ENCODE measurements at places on chromosomes 1 and 21.

DNA sequence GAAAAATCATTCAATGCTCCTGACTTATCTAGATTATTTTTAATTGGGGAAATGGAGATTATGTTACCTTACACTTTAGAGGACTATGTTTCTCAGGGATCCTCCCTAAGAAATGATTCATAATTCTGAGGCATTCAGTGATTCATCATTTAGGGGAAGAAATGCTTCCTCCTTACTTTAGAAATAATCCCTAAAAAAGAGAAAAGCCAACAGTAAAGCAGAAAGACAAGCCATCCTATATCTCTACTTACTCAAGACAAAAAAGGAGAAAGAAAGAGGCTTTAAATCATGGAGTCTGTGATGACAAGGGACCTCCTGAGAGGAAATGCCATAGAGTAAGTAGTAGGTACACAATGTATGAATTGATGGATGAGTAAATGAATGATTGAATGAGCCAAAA, 137.0 kb downstream of the BRINP2 start:
- DNase-seq: no peak

DNA sequence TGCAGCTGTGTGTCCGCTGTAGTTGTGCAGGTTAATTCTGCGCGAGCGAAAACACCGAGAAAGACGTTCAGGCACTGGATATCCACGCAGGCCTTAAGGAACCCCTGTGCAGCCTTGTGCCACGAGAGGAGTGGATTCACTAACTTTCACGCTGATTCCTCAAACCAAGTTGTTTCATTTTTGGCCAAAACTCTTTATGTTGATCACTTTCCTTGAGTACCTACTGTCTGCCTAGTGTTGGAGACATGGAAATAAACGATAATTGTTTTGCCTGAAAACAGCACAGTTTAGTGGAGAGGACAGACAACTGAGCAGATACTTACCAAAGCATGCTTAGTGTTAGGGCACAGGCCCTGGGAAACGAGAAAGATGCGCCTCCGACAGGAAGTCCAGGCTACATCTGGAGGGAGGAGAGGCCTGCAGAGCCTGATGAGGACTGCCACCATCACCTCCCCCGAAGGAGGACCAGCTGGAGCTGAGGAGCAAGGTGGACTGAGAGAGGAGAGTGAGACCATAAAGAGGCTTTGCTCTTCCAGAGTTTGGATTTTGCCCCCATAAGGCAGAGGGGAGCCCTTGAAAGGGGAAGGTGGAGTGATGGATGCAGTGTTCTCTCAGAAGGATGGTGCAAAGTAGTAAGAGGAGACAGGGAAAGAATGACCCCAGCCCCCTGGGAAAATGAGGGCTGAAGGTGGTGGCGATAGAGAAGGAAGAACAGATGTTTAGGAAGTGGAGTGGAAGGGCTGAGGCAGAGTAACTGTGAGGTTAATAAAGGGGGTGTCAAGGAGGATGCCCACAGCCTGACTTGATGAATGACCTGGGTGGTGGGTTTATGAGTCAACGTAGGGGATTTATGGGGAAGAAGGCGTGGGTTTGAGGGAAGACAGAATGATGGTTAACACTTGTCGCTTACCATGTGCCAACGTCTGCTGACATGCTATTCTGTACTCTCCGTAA, 956 bp upstream of the SCAF4 start:
- DNase-seq: peak; percentile 51

DNA sequence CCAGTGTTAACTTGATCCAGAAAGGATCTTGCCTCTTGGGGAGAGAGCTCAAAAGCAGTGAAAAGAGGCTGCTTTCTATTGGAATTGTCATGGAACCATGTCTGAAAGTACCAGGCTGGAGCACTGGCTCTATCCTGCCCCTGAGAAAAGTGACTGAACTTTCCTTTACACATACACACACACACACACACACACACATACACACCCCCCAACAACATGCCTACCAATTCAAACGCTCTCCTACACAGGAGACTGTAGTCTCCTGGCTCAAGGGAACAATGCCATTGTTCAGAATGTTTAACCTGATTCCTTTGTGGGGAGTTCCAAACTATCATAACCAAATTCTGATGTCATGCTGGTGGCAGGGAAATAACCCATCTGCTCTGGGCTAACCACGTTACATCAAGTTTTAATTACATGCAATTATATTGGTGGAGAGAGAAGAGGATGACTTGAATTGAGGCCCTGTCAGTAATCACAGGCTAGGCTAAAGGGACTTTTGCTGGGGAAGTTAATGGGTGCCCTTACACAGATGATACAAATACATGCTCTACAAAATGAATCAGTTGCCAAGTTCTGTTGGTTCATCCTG, 52.3 kb upstream of the DUSP10 start:
- DNase-seq: no peak

DNA sequence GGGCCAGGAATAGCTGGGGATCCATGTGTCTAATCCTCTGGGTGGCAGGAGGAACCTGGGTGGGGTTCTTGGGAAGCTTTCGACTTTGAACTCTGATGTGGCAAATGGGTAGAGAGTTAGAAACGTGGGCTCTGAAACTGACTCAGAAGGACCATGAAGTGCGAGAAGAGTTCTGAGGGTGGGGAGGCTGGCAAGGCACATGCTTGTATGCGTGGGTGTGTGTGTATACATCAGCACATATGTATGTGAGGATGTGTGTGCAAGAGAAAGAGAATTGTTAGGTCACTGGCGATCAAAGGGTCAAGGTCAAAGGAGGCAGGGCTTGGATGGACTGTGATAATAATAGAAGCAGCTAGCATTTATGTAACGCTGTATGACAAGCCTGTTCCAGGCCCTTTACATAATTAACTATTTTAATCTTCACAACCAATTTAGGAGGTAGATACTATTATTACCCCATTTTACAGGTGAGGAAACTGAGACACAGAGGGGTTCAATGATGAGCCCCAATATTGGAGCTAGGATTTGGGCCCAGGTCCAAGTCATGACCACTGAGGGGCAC, 84.5 kb upstream of the POU3F1 start:
- no peak for DNase-seq

- no peak for DNase-seq
Observed at GRCh38 chr1:36762174-36762573, 272.1 kb downstream of the GRIK3 start.

GRCh38 chr1:94180650-94181049, 56.7 kb downstream of the ARHGAP29 start:
- no peak for DNase-seq

DNA sequence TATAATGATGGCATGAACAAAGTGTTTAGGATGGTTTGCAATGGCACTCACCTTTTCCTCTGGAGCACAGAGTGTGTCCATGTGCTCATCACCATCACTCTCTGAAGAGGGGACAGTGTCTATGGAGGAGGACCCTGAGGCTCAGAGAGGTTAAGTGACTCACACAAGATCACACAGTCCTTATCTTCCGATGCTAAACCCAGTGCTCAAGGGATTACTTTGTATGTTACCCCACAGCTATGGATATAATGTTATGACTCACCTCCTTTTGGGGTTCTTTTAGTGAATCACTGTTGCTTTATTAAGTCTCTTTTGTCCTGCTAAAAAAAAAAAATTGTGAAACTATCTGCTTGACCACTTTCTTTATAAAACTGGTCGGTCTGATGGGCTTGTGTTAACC, 67.6 kb downstream of the TENT5C start:
- DNase-seq: no peak

DNA sequence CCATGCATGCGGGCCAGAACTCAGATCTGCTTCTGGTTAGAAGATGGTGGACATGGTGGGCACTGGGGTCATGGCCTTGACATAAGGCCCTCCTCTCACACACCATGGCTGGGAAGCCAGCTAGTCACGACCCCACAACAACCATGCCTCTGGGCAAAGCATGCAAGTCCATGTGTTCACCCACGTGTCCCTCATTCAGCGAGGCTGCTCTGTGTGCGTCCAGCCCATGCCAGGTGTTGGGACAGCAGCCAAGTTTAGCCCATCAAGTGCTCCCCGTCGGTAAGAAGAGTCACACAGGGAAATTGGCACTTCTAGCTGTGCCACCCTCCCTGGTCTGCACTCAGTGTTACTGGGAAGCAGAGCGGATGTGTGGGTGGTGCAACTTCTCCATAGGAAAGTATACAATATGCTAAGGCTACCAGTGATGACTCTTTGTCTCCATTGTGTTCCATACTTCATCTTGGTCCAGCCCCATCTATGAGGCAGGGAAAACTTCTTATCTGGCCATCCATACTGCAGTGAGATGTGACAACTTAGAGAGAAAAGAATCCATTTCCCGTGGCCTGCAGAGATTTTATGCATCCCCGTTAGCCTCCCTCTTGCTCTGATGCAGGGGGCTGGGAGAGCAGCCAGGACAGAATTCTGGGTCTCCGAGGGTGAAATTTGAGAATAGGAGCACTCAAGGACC, 198.0 kb downstream of the GRIK3 start:
- no peak for DNase-seq

DNA sequence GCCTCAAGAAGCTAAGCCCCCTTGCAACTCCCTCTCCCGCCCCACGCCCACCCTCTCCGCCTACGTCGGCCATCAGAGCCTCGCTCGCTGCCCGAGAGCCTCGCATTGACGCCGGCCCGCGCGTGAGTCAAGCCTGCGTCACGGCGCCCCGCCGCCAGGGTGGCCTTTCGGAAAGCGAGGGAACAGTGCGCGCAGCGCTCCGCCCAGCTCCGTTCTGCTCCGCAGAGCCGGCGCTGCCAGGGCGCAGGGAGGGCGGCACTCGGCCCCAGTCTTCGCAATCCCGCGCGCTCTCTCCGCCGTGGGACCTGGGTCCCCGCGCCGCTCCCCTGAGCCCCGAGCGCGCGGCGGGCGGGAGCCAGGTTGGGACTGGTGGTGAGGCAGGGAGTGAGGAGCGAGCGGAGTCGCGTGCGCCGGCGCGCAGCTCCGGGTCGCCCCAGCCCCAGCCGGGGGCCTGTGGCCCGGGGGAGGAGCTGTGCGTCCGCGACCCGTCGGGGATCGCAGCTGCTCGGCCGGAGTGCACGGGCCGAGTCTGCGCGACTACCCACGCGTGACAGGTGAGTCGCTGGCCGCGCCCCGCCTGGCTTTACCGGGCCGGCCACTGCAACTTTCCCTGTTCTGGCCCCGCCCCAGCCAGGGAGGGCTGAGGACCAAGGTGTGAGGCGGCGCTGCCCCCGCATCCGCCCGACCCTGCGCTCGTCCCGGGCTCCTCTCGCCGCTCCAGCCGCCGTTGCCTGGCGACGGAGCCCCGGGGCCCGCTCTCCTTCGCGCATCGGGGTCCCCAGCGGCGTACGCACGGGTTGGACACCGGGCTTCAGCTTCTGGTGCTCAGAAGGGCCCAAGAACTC, at the start of gene SLC6A17:
Gene SLC6A17 (plus strand): TSS at position 165 of the 845 bp plus-strand sequence. CDS start 16,436 bp downstream, outside the sequence.
- DNase-seq: no peak

DNA sequence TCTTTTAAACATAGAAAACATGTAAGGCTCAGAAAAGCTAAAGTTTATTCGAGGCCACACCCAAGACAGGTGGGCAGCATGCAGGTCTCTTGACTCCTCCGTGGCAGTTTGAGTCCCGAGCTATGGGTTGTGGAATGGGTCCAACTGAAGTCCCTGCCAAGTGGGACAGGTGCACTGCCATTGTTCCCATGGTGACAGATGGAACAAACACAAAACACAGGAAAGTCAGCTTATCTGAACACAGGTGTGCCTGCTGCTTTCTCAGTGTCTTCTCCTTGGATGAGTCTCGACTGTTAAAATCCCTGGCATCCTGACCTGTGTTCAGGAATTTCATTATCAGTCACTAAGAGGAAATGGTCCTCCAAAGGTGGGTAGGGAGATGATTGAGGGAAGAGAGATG, 99.0 kb upstream of the RAB4A start:
- no peak for DNase-seq

DNA sequence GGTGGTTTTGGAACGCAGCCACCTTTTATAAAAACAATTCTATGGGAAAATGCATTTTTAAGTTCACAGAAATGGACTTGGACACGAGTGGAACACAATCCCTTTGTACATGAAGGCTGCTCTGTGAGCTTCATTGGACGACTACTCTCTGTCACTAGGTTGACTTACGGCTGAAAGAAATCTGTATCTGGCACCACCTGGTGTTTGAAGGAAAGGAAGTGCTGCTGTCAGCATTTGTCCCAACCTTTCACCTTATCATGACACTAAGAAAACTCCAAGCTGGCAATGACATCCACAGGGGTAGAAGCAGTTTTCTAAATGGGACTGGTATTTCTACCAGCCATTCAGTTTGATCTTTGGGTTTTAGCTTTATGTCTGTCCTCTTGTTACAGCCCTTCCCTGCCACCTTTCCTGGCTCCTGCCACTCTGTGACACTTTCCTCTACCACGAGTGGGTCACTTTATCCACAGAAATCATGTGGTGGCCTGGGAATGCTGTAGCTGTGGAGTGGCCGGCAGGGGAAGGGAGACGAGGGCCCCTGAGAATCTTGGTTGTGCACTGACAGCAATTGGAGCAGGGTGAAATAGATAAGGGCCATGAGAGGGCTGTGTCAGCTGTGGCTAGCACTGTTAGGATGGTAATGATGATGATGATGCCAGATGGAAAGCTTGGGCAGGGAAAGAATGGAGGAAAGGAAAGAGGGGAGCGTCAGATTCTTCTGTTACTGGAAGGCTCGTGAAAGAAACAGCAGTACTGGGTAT, 85.2 kb downstream of the TBX19 start:
- no peak for DNase-seq

DNA sequence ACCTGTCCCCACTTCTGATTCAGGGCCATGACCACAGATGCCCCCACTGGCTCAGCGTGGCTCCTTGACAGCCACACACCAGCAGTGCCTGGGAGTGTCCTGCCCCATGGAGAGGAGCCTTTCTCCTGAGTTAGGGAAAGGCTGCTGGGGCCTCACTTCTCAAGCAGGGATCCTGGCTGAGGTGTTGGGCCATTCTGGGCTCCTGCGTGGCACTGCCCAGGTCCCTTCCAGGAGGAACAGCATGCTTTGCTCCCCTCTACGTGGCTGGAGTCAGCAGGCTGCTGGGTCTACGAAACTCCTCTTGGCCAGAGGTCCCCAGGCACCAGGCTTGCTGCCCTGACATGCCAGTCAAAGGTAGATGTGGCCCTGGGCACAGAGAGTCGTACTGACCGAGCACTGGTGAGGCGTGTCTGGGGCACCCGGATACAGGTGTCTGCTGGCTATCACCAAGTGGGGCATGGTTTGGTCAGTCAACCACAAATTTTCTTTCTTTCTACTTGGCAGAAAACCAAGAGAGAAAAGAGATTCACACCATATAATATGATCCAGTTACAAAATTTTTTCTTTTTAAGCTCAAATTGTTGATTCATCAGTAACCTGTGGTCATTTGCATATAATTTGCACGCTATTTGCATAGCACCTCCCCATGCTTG, 4.1 kb downstream of the ADORA1 start:
- DNase-seq: no peak

- no peak for DNase-seq
Observed at GRCh38 chr21:45613881-45614280, 29.6 kb upstream of the PCBP3 start.

DNA sequence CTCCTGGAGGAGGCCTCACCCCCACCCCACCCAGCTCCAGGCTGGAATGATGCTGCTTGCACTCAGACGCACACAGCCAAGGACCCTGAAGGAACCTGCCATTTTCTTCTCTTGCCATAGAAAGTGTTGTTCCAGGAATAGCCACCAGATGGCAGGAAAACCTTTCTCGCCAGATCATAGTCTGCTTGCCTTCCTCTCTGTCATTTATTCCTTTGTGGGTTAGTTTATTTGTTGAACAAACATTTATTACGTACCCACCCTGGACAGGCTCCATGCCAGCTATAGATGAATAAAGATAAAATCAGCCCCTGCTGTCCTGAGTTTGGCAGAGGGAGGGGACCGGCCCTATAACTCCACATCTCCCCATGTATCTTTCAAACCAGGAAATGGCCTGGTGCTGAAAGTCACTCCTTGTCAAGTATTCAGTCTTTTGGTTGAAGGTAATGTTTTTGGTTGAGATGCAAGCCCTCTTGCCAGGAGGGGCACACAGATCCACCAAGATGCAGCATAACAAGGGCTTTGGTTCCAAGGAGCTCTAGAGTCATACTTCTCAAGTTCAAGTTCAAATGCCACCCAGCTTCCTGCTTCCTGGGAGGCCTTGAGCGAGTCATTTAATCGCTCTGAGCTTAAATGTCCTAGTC, 7.0 kb upstream of the KCNC4 start:
- DNase-seq: peak; percentile 38
